Spleen (tissue), 13 donors: ENCODE measurements at places on chromosomes 5 and 9. TPM values are rescaled to one million over a fixed set of nuclear protein-coding genes. Genes with fewer than 3 reads are reported as not detected.

SLC45A2 gene
- 0.74 TPM for total RNA-seq

ZNF883 gene
- 1.6 TPM for total RNA-seq

GALNT12 gene
- total RNA-seq: 3.1 TPM

FAM163B gene
- total RNA-seq: 0.52 TPM

AK8 gene
- total RNA-seq: 0.59 TPM

DDX4 gene
- not detected for total RNA-seq

DNA sequence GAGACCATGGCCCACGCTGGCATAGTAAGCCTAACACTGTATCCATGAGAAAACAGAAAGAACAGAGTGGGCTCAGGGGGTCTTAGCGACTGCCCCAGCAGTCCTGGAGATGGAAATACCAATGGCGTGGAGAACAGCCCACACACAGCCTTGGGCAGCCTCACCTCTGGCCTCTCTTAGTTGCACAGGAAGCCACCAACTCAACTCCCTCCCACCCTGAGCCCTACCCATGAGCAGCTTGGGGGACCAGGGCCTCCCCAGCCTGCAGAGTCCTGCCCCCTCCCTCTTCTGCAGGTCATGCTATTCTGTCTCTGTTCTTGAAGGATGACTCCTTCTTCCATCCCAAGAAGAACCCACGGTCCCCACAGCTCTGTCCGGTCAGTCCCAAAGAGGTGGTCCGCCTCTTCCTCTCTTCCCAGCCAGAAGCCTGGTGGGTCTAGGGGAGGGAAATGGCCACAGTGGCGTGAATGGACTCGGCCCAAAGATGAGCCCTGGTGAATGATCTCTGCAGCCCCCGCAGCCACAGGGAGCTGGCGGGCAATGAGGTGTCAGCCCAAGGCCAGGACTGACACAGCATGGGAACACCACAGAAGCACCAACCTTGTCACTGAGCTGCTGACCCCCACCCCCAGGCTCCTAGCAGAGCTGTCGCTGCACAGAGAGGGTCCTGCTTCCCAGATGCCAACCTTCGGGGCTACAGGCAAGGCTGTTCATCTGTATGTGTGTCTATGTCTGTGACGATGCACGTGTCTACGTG lies 131.2 kb downstream of the ROR2 start:
- peaks cover 14% of the 10 kb centered on the region for H3K4me1 ChIP-seq
- H3K36me3 ChIP-seq: no peaks in the 10 kb centered on the region
- peak; percentile 63 for DNase-seq
- H3K27ac ChIP-seq: no peak overlapping the region

- H3K36me3 ChIP-seq: no peaks in the 10 kb centered on the region
- no peak overlapping the region for H3K27ac ChIP-seq
- peaks cover 40% of the 10 kb centered on the region for H3K4me1 ChIP-seq
- peak overlapping the region; percentile 50 for H3K4me3 ChIP-seq
- DNase-seq: peak; percentile 67
These were observed 1.1 kb upstream of the LPAR1 start for GRCh38 chr9:111039231-111039906.

DNA sequence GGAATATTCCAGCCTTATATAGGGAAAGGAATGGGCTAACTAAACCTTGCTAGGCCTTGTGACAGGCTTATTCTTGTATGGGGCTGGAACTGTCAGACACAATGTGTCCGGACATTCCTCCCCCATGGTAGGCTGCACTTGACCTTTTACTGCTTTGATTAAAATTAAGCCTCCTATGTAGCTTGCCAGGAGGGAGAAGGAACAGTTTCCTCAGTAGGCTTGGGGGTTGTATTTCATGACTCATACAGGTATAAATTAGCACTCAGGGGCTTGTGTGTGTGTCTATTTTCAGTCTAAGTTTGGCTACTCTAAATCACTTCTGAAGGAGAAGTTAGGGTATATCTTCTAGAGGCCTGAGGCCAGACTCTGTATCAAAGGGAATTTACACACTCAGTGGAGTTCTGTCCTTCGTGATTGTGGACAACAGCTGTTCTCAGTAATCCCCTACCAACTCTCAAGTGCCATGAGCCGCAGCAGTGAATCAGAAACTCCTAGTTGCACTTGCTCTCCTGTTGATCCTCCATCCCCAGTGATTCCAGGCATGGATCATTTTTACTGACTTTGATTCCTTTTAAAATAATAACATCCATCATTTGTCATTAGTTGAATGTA lies 16.4 kb downstream of the ADAMTS16 start:
- H3K27me3 ChIP-seq: no peaks in the 10 kb centered on the region
- H3K4me3 ChIP-seq: no peak overlapping the region
- no peaks in the 10 kb centered on the region for H3K36me3 ChIP-seq
- no peak for DNase-seq
- H3K4me1 ChIP-seq: no peaks in the 10 kb centered on the region
